GM23248 (cell line): ENCODE measurements at places on chromosomes 2 and 18.

DNA sequence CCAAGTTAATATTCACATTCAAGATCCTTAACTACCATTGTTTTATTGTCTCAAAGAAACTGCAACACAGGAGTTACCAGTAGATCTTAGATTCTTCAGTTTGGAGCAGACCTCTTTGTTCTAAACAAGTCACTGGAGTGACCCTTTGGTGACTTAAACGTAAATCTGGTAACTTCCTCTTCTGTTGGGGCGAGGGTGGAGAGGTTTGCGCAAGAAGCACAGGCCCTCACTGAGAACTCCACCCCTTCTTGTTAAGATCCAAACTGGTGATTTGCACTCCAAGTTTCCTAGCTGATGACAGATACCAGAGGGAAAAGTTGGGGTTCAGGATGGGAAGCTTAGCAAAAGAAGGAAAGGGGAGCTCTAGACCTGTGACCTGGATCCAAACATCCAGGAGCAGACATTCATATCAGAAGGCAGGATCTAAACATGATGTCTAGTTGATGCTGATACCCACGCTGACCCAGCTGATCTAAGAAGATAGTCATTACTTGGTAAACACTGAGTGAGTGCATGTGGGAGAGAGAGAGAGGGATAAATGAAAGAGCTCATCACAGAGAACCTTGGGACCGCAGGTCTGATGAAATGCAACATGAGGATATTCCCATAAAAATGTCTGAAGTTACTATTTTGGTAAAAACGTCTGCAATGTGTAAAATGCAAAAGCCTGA is 256.0 kb downstream of the CDH20 start:
- DNase-seq = no peak

DNA sequence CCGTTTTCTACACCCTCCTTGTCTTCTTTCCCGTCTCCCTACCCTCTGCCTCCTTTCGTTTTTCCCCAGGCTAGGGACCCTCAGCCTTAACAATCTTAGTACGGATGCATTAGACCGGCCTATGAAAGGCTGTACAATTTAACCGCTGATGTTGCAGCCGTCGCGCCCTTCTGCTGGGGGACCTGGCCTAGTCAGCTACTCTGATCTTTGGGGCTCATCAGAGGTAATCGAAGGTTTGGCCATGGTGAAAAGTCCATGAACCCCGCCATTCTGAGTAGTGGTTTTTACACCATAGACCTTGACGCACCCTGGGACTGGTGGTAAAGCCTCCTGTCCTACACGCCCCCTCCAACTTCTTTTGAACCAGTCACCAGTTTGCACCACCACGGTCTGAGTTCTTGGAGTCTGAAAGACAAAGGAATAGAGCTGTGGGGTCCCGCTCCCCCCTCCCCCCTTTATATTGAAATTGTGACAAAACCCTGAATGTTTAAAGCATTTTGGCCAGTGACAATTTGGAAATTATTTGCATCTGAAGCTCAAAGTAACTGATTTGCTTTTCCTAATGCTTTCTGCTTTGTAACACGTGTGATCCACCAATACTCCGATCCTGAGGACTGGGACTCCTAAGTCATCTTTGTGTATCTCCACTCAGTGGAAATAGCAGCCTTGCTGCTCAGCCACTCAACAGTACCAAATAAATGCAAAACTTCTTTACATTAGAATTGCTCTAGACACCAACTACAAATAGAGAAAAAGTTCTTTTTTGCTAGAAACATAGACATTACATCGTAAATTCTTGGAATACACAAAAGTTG is 642 bp upstream of the SRSF7 start:
- peak; percentile 68 for DNase-seq

DNA sequence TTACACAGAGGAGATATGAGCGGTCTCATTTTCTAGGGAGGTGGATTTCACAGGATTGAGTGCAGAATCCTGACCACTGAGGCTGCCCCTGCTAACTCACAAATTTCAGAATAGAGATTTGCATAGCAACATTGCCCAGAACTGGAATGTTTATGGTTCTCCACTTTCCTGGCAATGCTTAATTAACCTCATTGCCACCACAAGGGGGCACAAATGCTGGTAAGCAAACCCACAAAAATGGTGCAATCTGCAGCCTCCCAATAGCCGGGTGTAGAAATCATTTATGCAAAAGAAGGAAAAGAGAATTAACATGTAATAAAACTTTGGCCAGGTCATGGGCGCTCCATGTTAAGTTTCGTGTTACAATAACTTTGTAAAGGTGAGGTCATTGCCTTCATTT is 112.4 kb downstream of the CYRIA start:
- DNase-seq = peak; percentile 67

DNA sequence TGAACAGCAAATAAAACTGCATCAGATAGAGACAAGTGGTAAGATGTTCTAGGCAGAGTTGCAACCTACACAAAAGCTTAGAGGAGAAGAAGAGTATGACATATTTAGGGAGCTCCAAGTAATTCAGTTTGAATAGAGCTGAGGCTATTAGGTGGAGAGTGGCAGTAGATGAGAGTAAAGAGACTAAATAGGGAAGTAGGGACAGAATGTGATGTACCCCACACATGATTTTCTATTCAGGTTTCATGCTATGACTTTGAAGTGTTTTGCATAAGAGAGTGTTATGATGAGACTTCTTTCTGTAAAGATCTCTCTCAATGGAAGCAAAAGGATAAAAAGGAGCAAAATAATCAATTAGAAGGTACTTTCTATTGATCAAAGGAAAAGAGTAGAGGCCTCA is 206.8 kb upstream of the ERBB4 start:
- no peak for DNase-seq

DNA sequence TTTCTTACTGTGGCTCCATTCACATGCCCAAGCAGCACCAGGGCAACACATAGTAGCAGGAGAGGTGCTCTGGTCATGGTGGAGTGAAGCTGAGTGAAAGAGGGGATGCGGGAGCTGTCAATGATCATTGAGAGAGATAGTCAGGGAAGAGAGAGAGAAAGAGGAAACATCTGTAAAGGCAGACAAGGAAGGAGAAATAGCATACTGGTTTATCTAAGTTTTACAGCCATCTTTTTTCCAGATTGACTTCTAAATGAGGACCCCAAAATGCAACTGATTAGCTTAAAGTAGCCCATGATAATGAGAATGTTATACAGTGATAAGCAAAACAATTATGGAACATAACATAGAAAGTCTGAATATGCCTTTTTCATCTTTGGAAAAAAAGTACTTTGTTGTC is at the start of gene C2orf66:
Gene C2orf66, minus strand, starts transcription at position 96 of the 400 bp plus-strand sequence. Its CDS starts 19 bp downstream, at position 77.
- no peak for DNase-seq

DNA sequence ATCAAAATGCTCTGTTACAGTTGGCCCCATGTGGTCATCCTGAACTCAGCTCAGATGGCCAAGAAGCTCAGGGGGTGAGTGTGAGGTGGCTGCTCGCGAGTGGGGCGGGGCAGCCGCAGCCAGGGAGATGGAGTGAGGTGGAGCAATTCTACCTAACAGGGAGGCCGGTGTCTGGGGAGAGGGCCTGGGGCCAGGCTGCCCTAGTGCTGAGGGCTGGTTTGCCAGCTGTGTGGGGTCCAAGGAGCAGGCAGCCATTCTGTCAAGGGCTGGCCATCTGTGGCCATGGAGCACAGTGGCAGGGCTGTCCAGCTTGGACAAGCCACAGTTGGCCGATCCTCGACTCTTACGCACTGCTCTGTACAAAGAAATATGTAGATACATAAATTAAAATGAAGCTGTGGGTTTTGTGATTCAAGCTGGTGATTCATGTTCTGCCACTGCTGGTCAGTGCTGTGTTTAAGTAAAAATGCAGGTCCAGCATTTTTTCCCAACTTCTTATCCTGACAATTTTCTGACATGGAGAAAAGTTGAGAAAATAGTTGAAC is 82.1 kb downstream of the HS6ST1 start:
- peak; percentile 89 for DNase-seq
